ENCODE measurements at places on chromosomes 12 and 14.

DNA sequence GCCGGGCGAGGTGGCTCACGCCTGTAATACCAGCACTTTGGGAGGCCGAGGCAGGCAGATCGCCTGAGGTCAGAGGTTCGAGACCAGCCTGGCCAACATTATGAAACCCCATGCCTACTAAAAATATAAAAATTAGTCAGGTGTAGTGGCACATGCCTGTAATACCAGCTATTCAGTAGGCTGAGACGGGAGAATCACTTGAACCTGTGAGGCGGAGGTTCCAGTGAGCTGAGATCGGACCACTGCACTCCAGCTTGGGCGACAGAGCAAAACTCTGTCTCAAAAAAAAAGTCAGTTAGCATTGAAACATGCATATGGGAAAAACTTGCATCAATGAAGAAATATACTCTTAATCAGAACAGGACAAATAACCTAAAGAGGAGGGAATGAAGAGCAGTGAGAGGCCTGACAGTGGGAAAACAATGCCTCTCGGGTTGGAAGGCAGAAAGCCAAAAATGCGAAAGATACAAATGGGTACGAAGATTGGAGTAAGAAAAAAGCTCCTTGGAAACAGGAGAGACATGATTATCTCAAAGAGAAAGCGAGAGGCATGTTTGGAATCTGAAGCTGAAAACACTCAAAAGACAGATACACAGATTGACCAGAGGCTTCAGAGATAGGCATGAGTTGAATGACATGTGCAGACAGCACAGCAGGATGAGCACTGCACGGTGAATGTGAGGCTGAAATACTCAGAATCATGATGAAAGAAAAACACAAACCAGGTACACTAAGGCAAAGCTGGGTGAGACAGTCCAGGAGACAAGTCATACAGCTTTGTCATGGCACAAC lies 30.6 kb downstream of the RESF1 start:
- DNase-seq, result no peak

DNA sequence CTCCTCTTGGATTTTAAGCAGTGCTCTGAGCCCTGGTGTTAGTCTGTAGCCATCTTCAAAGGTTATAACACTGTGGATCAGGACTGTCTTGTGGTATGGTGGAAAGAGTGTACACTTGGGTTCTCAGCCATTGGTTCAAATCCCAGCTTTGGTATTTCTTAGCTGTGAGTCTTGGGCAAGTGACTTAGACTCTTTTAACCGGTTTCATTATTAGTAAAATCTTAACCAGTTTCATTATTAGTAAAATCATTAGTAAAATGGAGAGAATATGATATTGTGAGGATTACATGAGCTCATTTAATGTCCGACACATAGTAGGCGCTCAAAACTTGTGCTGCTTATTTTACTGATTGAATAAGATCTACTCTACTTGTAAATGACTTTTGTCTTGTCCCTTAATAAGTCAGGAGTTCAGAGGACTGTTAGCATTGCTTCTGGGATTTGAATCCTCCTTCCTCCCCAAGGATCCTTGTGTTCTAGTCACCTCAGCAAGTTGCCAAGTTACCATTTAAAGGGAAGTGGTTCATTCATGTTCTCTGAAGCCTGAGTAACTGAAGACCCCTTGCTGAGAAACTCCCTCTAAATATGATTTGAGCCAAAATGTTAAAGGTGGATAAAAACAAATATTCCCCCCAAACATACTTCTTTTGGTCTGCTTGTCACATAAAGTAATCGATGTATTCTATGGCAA lies 12.4 kb downstream of the TTLL5 start:
- DNase-seq, result no peak

DNA sequence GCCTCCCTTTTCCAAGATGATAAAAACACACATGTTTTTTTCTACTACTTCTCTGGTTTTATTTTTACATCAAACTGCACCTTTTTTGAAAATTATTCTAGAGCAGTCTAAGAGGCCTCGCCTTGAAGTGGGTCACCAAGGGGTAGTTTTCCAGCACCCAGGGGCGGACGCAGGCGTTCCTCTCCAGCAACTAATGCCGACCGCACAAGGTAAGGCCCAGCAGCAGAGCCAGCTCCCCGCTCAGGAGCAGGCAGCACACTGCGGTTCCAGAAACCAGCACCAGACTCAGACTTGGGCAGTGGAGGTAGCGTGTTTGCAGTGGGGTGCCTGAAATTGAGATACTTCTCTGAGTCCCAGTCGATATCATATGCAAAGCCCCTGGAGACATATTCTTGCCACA lies 31.6 kb downstream of the EP400 start:
- DNase-seq, result no peak

DNA sequence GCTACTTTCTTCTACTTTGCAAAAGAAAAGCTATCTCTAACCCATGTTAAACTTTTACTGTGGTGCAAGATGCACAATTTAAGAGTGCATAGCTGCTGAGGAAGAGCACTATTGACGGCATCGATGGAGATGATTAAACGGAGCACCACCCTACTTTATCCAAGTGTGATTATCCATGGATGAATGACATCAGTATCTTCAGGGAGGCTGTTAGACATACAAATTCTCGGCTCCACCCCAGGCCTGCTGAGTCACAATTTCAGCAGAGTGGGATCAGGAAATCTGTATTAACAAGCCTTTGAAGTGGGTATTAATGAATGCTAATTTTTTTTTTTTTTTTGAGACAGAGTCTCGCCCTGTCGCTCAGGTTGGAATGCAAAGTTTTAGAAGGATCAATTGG lies 16.2 kb downstream of the SLC2A14 start:
- no peak for DNase-seq

DNA sequence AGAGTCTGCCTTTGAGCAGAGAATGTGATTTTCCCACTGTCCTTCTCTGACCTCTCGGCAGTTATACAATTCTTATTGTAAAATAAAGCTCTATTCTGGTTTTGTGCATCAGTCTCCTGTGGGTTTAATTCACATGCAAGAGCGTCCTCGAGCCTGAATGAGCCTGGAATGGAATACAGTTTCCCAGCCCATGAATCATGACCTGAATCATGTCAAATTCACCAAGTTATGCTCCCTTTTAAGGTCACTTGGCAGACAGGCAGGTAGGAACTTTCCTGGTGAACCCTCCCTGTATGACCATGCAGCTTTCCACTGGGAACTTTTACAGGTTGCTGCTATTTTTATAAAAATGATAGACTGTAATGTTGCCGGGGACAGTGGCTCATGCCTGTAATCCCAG lies 41.7 kb downstream of the BICD1 start:
- DNase-seq, result no peak

DNA sequence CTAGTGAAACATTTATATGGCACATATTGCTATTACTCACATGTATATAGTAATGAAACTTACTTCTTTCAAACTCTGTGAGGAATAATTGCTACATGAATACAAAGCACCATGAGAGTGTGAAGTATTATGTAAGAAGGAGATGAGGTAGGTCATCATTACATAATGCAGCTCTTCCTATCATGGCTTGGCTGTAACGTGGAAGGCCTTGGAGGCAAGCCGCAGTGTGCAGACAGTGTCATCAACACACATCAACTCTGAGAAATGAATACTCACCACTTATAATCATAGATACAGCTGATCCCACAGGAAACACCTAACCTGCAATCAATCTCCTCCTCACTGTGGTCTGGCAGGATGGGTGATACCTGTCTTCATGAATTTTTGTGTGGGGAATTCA lies 49.9 kb upstream of the CCDC91 start:
- DNase-seq, result no peak

- no peak for DNase-seq
Observed at GRCh38 chr14:38775986-38776385, 327.0 kb downstream of the SEC23A start.

DNA sequence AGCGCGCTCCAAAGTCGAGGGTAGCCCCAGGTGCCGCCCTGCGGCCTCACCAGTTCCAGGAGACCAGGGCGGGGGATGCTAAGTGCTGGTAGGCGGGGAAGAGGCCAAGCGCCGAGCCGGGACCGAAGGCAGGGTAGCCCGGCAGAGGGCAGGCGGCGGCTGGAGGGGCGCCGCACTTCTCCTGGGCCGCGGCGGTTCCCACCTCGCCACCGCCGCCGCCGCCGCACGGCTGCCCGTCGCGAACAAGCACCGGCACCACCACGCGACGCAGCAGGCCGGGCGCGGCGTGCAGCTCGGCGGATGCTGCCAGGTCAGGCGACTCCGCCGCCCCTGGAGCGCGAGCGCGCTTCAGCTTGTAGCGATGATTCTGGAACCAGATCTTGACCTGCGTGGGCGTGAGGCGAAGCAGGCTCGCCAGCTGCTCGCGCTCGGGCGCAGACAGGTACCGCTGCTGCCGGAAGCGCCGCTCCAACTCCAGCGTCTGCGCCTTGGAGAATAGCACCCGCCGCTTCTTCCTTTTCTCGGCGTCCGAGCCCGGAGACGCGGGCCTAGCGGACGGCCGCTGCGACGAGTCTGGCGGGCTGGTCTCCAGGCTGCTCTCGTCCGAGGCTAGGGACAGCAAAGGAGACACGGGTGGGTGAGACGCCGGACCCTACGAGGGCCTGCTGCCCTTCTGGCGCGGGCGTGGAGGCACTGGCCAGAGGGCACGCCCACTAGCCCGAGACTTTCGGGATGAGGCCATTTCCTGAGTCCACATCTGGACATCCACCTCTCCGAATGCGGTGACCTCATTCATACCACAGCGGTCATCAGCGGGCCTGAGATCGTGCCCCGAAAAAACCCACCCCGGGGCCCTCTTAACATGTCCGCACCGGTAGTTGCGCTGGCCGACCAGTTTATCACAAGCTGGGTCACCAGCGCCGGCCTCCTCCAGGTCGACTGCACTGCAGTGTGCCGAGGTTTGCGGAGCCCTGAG lies 1.3 kb downstream of the NKX2-8 start:
- peak; percentile 18 for DNase-seq

DNA sequence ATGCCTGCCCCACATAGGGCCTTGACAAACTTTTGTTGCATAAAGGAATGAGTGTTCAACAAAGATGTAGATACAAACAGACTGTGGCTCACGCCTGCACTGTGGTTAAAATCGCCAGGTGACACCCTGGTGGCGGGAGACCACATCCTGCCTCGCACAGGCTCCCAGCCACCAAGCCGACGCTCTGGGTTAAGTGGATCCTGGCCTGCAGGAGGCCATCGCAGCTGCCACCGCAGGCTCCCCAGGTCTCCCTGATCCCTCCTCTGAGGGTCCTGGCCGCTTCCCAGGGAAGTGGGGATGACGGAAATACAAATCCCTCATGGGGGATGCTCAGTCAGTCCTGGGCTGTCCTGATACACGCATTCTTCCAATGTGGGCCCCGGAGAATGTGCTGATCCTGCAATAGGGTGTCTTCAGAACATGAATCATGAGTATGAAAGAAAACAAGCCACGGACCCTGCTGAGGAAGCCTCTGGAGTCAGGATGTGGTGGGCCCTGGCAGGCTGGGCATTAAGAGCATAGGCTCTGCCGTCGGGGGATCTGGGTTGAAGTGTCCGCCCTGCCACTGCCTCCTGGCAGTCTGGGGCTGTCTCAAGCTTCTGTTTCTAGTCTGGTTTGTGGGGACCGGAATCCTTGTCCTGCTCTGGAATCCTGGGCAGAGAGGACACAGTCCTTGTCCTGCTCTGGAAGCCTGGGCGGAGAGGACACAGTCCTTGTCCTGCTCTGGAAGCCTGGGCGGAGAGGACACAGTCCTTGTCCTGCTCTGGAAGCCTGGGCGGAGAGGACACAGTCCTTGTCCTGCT lies 53.5 kb upstream of the BEGAIN start:
- DNase-seq, result no peak

DNA sequence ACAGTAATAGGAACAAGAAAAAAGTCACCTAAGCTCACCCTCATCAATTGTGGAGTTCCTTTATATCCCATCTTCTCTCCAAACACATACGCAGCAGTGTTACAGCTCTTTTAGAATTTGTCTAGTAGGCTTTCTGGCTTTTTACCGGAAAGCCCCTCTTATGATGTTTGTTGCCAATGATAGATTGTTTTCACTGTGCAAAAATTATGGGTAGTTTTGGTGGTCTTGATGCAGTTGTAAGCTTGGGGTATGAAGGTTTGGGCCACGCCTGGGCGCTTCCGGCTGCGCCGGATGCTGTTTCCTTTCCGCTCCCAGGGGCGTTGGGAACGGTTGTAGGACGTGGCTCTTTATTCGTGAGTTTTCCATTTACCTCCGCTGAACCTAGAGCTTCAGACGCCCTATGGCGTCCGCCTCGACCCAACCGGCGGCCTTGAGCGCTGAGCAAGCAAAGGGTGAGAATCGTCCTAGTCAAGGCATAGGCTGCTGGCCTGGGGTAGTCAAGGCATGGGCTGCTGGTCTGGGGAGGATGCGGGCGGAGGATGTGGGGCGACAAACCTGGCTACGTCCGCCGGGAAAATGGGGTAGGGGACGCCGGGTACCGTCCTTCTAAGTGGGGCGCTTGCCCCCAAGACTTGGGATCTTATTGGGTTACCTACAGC lies at the start of the genes C12orf57 and RNU7-1:
Gene C12orf57, plus strand, starts transcription at position 301 of the 659 bp plus-strand sequence. Its CDS starts 100 bp downstream, at position 401.
Gene RNU7-1, plus strand, starts transcription at position 95 of the 659 bp plus-strand sequence.
- peak; percentile 99 for DNase-seq

DNA sequence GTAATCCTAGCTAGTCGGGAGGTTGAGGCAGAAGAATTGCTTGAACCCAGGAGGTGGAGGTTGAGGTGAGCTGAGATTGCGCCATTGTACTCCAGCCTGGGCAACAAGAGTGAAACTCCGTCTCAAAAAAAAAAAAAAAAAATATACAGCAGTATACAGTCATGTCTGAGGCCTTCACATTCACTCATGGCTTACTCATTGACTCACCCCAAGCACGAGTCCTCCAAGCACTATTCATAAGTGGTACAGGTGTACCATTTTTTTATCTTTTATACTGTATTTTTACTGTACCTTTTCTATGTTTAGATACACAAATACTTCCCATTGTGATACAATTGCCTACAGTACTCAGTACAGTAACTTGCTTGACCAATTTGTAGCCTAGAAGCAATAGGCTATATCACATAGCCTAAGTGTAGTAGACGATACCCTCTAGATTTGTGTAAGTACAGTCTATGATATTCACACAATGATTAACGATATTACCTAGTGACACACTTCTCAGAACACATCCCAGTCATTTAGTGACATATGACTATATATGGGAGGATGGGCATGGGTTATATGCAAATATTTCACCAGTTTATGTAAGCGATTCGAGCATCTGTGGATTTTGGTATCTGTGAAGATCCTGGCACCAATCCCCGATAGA lies 12.2 kb downstream of the LLPH start:
- DNase-seq, result no peak

DNA sequence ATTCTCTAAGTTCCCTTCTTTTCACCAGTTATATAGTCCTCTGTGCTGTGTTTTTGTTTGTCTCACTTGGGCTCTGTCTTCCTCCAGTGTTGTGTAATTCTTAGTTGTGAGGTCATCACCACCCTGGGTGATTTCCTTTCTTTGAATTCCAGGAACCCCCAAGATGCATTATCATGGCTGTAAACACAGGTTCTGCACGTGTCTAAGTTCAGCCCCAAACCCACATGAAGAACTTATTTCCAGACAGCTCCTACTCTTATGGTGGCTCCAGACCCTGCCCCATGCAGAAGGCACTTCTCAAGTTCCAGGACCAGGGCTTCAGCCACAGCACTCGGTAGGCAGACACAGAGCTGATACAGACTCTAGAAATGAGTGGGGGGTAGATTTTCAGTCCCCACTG lies 560.5 kb downstream of the BCL11B start:
- no peak for DNase-seq

- DNase-seq, result no peak
Observed at GRCh38 chr12:70267550-70267949, 24.3 kb downstream of the CNOT2 start.
